Esophagus squamous epithelium (tissue), 5 donors: ENCODE measurements at places on chromosomes 16 and 17.
A peak's percentile ranks its signal among the peaks of the same experiment; 100 is the strongest.

GRCh38 chr17:19398301-19399181 lies 11.6 kb upstream of the MFAP4 start:
- DNase-seq, result no peak

DNA sequence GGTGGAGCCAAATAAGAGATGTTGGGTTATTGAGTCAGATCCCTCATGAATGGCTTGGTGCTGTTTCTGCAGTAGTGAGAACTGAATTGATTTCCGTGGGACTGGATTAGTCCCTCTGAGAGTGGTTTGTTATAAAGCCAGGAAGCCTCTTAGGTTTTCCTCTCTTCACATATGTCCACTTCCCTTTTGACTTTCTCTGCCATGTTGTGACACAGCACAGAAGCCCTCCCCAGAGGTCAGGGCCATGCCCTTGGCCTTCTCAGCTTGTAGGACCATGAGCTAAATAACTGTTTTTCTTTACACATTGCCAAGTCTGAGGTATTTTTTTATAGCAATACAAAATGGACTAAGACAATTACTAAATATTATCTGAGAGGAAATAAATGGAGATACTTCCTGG lies 10.3 kb upstream of the HAPSTR1 start:
- DNase-seq, result no peak

GRCh38 chr17:27756467-27757371 lies 43.6 kb downstream of the NOS2 start:
- no peak for DNase-seq

DNA sequence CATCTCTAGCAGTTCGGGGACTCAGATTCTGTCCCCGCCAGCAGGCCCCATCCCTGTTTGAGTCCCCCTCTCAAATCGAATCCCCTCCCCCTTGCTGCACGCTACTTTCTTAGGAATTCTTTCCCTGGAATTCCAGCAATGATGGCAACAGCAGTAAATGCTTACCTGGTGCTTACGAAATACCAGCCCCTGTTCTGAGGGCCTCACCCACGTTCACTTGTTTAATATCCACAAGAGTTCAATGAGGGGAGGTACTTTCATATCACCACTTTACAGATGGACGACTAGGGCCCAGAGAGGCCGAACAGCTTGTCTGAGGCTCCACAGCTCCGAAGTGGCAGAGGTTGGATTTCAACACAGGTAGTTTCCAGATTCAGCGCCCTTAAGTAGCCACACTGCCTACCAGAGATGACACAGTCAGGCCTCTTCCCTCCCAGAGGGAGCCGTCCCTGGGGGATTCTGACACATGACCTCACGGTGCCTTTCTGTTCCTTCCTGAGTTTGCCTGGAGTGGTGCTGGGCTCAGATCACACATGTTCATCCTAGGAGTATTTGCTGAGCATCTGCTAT lies 120.7 kb upstream of the GSE1 start:
- no peak for DNase-seq

GRCh38 chr16:27369806-27370205 lies 32.2 kb upstream of the IL21R start:
- DNase-seq, result no peak

GRCh38 chr16:53509906-53510703 lies 7.1 kb upstream of the AKTIP start:
- DNase-seq, result no peak

DNA sequence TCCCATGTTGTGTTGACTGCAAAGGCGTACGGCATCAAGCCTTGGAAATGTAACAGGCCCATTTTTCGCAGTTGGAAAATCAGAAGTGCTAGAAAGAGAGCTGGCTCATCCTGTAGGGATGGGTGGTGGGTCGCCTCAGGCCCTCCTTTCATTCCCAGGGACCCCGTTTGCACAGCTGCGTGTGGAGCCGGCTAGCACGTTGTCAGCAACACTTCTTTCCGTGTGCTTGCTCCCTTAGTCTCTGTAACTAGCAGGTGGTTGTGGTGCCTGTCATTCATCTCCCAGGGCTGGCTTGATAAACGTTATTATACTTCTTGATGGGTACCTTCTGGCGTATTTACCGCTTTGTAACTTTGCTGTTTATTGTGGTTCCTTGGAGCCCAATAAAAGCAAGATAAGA lies 239.0 kb upstream of the CACNG5 start:
- DNase-seq, result no peak

DNA sequence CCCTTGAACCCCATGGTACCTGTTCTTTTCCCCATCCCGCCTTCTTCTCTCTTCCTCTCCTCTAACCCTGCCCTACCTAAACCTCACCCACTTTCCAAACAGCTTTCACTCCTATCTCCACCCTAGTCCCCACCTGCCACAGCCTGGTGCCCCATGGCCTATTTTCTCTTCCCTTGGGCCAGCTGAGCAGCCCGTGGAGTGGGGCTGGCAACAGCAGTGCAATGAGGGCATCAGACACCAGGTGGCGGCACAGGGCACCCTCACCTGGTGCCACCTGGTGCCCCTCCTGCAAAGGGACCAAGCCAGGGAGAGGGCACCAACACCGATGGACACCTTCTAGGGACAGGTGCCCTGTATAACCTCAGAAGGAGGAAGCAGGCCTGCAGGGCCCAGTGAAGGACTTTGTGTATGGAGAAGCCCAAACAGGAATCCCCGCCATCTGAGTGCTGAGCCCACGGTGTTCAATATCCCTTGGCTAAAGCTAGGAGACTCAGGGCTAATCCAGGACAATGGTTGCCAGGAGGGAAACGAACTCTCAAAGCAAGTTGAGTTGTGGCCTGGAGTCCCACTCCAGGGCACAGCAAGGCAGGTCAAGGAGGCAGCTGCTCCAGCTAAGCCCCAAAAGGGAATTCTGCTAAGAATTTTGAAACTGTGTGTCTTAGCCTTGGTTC lies 4.0 kb upstream of the ABCC3 start:
- no peak for DNase-seq

- no peak for DNase-seq
These were observed 116.5 kb downstream of the PARN start for GRCh38 chr16:14513389-14514107.

- DNase-seq, result no peak
These were observed 156.5 kb upstream of the KCNJ18 start for GRCh38 chr17:21535686-21536375.

- DNase-seq, result no peak
These were observed 22.4 kb upstream of the EIF1 start for GRCh38 chr17:41666237-41666641.

DNA sequence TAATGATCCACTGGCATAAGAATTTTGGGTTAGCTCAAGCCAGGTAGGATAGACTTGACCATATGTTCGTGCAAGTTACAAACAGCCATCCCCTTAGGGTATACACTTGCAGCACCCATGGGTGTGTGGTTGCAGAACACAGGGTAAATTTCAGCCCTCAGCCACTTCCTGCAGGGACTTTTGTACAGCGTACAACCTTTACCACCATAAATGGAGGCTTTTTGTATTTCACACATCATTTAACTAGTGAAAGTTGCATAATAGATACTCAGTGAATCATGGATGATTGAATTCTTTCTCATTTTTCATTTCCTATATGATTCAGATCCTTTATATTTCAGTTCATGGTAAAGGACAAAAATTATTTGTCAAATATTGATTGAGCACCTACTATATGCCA lies 473.9 kb downstream of the CDH13 start:
- no peak for DNase-seq

DNA sequence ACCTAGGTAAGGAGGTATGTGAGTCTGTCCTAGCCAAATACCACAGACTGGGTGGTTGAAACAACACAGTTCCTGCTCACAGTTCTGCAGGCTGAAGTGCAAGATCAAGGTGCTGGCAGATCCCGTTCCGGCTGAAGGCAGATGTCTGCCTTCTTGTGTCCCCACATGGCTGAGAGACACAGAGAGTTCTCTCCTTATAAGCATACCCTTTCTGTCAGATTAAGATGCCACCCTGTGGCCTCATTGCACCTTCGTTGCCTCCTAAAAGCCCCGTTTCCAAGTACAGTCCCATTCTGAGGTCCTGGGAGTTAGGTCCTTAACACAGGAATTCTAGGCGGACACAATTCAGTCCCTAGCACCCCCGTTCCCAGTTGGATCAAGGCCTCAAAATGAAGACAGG lies 9.1 kb upstream of the TMEM11 start:
- no peak for DNase-seq

DNA sequence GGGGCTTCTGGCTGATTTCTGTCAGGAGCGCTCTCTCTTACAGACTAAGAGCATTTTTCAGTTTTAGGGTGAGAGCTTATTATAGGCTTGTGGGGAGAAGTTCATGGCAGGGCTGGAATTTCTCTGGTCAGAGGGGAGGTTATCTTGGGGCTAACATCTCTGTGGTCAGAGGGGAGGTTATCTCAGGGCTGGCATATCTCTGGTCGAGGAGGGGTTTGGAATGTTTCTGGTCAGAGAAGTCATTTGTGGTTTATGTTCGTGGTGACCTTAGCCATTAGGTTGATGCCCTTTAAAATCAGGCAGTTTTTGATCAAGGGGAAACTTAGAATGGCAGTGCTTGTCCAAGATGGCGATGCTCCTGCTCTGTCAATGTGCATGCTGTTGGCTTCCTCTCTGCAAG lies 10.8 kb upstream of the USP31 start:
- no peak for DNase-seq

GRCh38 chr17:55264645-55265298 lies at the start of gene HLF:
HLF (plus strand) TSS chr17:55264960; CDS start chr17:55265485, 525 bp downstream.
- DNase-seq, result no peak

GRCh38 chr16:19348578-19349315 lies 63.2 kb downstream of the CLEC19A start:
- no peak for DNase-seq

DNA sequence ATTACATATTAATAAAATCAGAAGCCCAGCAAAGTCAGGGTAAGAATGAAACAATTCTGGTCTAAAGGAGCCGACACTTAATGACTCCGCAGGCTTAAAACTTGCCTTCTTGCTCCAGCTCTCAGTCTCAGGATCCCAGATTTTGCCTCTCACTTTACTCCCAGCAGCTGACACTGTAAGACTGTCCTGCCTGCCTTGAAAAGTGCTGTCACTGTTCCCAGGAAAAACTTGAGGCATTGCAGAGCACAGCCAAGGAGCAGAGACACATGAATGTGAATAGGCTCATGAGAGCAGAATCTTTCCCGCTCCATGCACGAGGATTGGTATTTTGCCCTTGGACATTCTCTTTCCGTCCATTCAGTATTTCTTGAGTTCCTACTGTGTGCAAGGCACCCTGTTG lies 457.6 kb upstream of the ZFHX3 start:
- DNase-seq, result no peak

GRCh38 chr16:71780521-71781089 lies 28.0 kb downstream of the AP1G1 start:
- no peak for DNase-seq

- DNase-seq, result no peak
These were observed 88.4 kb upstream of the CDH5 start for GRCh38 chr16:66278111-66278531.

GRCh38 chr17:74212913-74213791 lies at the start of gene TTYH2:
TTYH2 (plus strand) TSS chr17:74213571; CDS start chr17:74213588, 17 bp downstream.
- peak; percentile 47 for DNase-seq

- no peak for DNase-seq
These were observed 64.4 kb downstream of the EFCAB5 start for GRCh38 chr17:30005709-30006320.

- no peak for DNase-seq
These were observed 54.4 kb downstream of the COX10 start for GRCh38 chr17:14123619-14124278.

DNA sequence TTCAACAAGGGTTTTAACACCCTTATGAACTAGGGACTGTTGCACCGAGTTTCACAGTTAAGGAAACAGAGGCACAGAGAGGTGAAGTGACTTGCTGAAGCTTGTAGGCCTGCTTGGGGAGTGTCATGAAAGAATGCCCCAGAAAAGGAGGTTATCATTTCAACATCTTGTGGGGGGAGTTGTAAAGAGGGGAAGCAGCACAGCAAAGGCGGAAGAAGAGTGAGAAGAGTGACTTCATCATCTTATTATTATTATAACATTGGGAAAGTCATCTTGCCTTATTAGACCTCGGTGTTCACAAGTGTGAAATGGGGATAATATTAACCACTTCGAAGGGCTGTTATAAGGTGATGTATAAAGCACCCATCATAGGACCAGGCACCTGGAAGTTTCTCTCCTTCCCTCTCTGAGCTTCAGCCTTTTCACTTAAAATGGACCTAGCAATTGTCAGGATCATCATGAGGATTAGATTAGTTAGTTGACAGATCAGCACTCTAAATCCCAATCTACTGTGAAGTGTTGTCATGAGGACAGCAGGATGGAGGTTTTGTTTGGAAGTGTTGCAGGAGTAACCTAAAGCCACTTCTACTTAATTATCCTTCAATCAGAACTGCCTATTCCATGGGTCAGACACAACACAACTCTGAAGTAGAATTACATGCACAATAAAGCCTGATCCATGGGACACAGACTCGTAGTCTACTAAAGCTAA lies 2.3 kb downstream of the CCL4 start:
- no peak for DNase-seq

- no peak for DNase-seq
These were observed 21.2 kb downstream of the SLC39A11 start for GRCh38 chr17:73071066-73071999.

- DNase-seq, result no peak
These were observed 714 bp downstream of the CACNA1H start for GRCh38 chr16:1153480-1154160.

GRCh38 chr16:83802135-83802534 lies 5.6 kb upstream of the HSBP1 start:
- DNase-seq, result no peak

DNA sequence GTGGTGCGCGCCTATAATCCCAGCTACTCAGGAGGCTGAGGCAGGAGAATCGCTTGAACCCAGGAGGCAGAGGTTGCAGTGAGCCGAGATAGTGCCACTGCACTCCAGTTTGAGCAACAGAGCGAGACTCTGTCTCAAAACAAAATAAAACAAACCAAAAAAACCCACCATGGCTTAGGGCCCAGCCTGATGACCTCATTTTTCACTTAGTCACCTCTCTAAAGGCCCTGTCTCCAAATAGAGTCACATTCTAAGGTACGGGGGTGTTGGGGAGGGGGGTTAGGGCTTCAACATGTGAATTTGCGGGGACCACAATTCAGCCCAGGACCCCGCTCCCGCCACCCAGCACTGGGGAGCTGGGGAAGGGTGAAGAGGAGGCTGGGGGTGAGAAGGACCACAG lies 1.4 kb upstream of the STH start:
- DNase-seq, result no peak

- DNase-seq, result peak; percentile 52
These were observed at the start of gene AP2B1 for GRCh38 chr17:35587074-35587961. AP2B1 (plus strand) TSS chr17:35587322; CDS start chr17:35594031, 6,709 bp downstream.

GRCh38 chr16:84096447-84097005 lies 20.2 kb downstream of the MBTPS1 start:
- DNase-seq, result no peak

DNA sequence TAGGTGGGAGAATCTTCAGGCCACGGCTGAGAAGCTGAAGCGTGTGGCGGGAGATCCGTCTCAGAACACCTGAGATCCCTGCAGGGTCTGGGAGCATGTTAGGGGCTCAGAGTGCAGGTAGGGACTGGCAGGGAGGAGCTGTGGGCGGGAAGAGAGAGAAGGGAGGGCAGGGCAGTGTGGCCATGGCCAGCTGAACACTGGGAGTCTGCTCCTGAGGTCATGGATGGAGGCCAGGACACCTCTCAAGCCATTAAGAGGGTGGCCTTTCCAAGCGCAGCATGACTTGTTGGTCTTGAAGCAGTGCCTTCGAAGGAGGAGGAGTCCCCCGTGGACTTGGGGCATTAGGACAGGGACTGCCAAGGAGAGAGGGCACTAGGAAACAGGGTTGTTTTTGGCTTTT lies 23.7 kb downstream of the NAA60 start:
- DNase-seq, result no peak

- DNase-seq, result no peak
These were observed 5.9 kb downstream of the TSPOAP1 start for GRCh38 chr17:58322581-58323185.
